ENCODE measurements at places on chromosomes 3 and 15.

DNA sequence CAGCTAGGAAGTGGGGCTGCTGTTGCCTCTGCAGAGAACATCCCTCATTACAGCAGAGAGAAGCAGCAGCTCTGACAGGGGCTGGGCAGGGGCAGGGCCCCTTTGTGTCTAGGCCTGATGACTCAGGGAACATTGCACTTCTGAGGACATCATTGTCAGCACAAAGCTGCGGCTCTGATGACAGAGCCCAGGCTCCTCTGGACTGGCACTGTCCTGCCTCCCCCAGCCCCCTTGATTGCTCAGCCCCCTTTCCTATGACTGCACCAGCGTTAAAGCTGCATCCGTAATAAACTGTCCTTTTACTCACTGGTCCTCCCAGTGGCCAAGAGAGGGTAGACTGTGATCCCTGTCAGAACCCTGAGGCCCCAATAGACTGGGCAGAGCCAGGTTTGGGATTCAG lies 18.3 kb downstream of the TRH start:
- H3K4me3 ChIP-seq: no peak overlapping the region
- H3K36me3 ChIP-seq: no peaks in the 10 kb centered on the region
- no peak for DNase-seq
- H3K4me1 ChIP-seq: no peaks in the 10 kb centered on the region
- H3K27ac ChIP-seq: no peak overlapping the region

DNA sequence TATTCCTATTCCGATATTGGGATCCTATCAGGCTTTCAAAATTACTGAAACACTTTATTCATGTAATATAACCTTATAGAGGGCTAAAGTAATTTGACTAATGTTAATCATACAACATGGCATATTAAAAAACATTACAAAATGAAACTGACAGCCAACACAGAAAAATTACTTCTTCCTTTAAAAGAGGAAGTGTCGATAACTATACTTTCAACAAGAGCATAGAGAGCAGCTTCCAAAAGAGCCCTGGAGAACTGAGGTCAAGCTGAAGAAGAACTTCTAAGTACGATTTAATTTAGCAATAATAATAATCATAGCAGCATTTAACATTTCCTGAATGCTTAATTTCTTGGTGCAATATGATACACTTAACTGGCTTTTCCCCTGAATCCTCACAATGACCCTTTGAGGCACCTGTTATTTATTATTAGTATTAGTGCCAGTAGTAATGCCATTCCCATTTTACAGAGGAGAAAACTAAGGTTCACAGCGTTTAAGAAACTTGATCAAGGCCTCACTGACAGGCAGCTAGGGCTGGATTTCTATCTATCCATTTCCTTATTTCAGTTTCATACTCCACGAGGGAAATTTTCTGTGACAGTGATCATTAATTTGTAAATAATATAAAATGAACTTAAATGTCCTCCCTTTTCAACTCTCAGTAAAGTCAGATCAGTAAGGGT lies 181.6 kb downstream of the CFAP20DC start:
- H3K4me1 ChIP-seq: no peaks in the 10 kb centered on the region
- no peaks in the 10 kb centered on the region for H3K36me3 ChIP-seq
- no peak overlapping the region for H3K27ac ChIP-seq
- H3K27me3 ChIP-seq: no peaks in the 10 kb centered on the region
- DNase-seq: no peak

DNA sequence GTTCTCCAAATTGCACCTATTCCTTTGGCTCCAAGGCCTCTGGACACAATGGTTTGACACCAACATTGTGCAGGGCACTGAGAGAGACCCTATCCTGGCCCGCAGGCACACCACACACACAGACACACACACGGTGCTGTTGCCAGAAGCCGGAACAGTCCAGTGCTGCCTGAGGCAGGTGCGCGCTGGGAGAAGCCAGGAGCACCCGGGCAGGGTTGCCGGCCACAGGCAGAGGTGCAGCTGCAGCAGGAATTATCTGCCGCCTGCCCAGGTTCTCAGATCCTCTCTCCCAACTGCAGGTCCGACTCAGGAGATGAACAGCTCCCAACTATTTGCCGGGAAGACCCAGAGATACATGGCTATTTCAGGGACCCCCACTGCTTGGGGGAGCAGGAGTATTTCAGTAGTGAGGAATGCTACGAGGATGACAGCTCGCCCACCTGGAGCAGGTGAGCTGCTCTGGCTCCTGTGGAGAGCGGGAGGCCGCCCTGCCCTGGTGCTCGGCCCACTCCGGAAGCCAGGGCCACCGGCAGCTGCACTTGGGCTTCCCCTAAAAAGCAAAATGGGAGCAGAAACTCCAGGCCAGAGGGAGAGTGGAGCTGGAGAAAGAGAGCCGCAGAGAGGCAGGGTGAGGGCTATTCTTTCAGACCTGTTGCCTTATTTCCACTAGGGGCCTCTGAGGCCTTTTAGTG lies 42.9 kb downstream of the CHDH start:
- no peak overlapping the region for H3K27ac ChIP-seq
- H3K36me3 ChIP-seq: peaks cover 49% of the 10 kb centered on the region
- H3K27me3 ChIP-seq: no peaks in the 10 kb centered on the region
- DNase-seq: no peak

- H3K27ac ChIP-seq: no peak overlapping the region
- H3K4me3 ChIP-seq: no peak overlapping the region
- DNase-seq: no peak
- H3K27me3 ChIP-seq: no peaks in the 10 kb centered on the region
- no peaks in the 10 kb centered on the region for H3K36me3 ChIP-seq
Measured at GRCh38 chr15:35885870-35886269, 339.9 kb upstream of the DPH6 start.

DNA sequence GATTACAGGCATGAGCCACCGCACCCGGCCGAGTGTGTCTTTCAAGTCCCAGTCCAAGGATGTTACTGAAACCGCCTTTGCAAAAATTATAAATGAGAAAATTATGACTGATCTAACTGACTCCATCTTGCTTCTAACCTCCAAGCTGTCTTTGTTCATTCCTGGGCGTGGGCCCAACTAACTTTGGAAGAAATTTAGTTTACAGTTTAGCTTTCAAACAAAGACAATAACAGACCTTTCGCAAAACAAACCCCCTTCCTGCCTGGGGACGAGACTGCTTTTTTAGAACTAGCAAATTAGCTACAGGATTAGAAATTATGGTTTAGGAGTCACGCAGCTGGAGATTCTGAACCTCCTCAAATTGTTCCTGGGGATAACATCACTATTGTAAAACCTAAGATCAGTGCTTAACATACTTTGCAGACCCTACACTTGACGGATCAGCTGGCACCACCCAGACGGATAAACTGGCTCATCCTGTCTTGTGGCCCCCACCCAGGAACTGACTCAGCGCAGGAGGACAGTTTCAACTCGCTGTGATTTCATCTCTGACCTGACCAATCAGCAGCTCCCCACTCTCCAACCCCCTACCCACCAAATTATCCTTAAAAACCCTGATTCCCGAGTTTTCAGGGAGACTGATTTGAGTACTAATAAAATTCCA lies 23.8 kb downstream of the NANOGP8 start:
- H3K27ac ChIP-seq: no peak overlapping the region
- DNase-seq: no peak
- H3K4me1 ChIP-seq: no peaks in the 10 kb centered on the region

- no peak overlapping the region for H3K4me3 ChIP-seq
- no peak for DNase-seq
- H3K27ac ChIP-seq: no peak overlapping the region
- H3K4me1 ChIP-seq: no peaks in the 10 kb centered on the region
Measured at GRCh38 chr3:69569520-69569919, 169.7 kb upstream of the MITF start.

- no peak overlapping the region for H3K27ac ChIP-seq
- no peak overlapping the region for H3K4me3 ChIP-seq
- H3K36me3 ChIP-seq: no peaks in the 10 kb centered on the region
- H3K4me1 ChIP-seq: no peaks in the 10 kb centered on the region
Measured at GRCh38 chr3:152345233-152345632, 76.5 kb downstream of the MBNL1 start.

DNA sequence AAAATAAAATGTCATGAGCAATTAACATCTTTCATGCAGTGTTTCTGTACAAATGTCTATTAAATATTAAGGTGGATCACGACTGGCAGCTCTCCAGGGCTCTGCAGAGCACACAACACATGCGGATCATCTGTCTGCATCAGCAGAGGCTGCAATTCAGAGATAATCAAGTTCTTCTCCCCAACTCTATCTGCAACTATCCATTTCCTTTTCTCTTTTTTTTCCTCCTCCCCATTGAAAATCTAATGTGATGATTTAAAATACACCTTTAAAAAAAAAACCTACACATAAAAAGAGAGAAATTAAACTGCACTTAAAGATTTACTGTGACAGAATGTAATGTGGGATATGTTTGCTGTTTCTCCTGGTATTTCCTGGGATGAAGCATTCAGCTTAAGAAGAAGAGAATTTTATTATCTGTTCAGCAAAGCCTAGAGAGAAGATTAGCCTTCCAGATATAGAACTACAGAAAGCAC lies 352.6 kb upstream of the CCDC54 start:
- no peak overlapping the region for H3K4me3 ChIP-seq
- no peaks in the 10 kb centered on the region for H3K4me1 ChIP-seq
- no peaks in the 10 kb centered on the region for H3K36me3 ChIP-seq
- H3K27me3 ChIP-seq: no peaks in the 10 kb centered on the region
- H3K27ac ChIP-seq: no peak overlapping the region

GRCh38 chr3:175155172-175155571 lies 296.0 kb downstream of the NAALADL2 start:
- no peaks in the 10 kb centered on the region for H3K36me3 ChIP-seq
- no peak overlapping the region for H3K27ac ChIP-seq
- H3K27me3 ChIP-seq: no peaks in the 10 kb centered on the region
- H3K4me1 ChIP-seq: no peaks in the 10 kb centered on the region
- no peak overlapping the region for H3K4me3 ChIP-seq

- no peaks in the 10 kb centered on the region for H3K36me3 ChIP-seq
- H3K27me3 ChIP-seq: no peaks in the 10 kb centered on the region
- no peak overlapping the region for H3K4me3 ChIP-seq
- H3K4me1 ChIP-seq: no peaks in the 10 kb centered on the region
- DNase-seq: no peak
Measured at GRCh38 chr3:64255741-64256340, 30.6 kb upstream of the PRICKLE2 start.

GRCh38 chr15:45148076-45149059 lies 18.6 kb downstream of the DUOX1 start:
- no peaks in the 10 kb centered on the region for H3K27me3 ChIP-seq
- H3K4me1 ChIP-seq: no peaks in the 10 kb centered on the region
- no peak overlapping the region for H3K4me3 ChIP-seq
- no peak for DNase-seq
- H3K27ac ChIP-seq: no peak overlapping the region

- no peaks in the 10 kb centered on the region for H3K36me3 ChIP-seq
- no peaks in the 10 kb centered on the region for H3K4me1 ChIP-seq
- H3K27ac ChIP-seq: no peak overlapping the region
- H3K4me3 ChIP-seq: no peak overlapping the region
- no peak for DNase-seq
- no peaks in the 10 kb centered on the region for H3K27me3 ChIP-seq
Measured at GRCh38 chr3:152938974-152939636, 104.2 kb downstream of the P2RY1 start.

DNA sequence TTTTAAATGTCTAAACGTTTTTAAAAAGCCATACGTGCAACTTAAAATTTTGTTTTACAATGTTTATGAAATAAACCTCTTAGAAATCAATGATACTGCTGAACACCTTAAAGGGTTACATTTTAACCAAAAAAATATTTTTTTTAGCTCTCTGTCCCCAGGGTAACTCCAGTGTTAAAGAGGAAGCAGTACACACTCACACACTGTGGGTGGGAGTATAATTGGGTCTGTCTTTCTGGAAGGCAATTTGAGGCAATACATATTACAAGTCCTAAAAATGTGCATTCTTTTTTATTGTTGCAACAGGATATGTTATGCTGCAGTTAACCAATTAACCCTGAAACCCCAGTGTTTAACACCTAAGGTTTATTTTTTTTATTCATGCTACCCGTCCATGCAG lies 34.1 kb downstream of the WHAMM start:
- no peak overlapping the region for H3K4me3 ChIP-seq
- no peak overlapping the region for H3K27ac ChIP-seq
- H3K36me3 ChIP-seq: peaks cover 31% of the 10 kb centered on the region
- no peak for DNase-seq
- H3K27me3 ChIP-seq: no peaks in the 10 kb centered on the region

DNA sequence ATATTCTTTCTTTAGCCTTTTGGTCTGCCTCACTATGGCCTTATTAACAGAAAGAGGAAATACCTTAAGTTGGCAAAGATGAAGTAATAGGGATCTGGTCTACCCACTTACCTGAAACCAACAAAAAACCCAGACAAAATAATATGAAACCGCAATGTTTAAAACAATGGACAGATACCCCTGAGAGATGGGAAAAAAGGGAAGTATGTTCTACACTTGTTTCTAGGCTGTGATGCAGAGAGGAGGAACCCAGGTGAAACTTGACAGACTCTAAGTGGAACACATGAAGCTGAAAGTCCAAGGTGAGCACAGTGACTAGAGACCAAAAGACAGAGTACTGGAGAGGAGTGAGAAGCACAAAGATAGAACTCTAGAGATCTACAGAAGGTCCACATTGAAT lies 78.4 kb downstream of the NR2E3 start:
- H3K36me3 ChIP-seq: no peaks in the 10 kb centered on the region
- H3K27ac ChIP-seq: no peak overlapping the region
- no peak overlapping the region for H3K4me3 ChIP-seq

DNA sequence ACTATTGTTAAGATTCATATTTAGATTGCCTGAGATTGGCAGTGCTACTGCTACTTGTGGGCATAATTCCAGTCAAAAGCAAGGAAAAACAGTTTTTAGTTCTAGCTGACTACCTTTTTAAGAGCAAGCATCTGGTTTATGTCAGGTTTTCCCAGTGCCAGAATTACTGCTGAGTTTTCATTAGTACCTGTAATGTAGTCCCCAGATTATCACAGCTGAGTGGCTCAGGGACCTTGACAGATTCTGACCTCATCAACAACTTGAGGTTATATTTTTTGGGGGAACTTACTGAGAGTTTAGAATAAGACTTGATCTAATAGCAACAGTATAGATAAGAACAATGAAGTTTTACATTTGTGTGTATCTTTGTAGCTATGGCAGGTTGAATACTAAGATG lies 31.0 kb downstream of the NXPE3 start:
- H3K27me3 ChIP-seq: no peaks in the 10 kb centered on the region
- no peak overlapping the region for H3K27ac ChIP-seq
- no peak overlapping the region for H3K4me3 ChIP-seq

DNA sequence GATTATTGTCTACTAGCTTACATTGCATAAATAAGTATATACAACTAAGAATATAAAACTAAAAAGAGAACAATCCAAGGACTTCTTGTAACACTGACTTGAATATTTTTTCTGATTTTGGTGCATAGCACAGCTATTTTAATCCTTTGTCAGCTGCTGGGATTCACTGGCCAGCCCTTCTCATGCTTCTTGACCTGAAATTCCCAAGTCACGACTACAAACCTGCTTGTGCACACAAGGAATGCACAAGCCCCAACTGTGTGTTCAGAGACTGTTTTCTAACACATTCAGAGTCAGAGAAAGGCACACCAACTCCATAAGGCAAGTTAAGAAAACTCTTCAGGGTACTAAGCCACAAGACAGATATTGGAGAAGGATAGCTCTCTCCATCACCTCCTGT lies 80.9 kb downstream of the TNIK start:
- peaks cover 10% of the 10 kb centered on the region for H3K4me1 ChIP-seq
- no peak for DNase-seq
- no peaks in the 10 kb centered on the region for H3K27me3 ChIP-seq
- H3K36me3 ChIP-seq: no peaks in the 10 kb centered on the region
- H3K4me3 ChIP-seq: no peak overlapping the region
